NCI-H2081 (cell line): ENCODE measurements at places on chromosomes 6 and 20.

DNA sequence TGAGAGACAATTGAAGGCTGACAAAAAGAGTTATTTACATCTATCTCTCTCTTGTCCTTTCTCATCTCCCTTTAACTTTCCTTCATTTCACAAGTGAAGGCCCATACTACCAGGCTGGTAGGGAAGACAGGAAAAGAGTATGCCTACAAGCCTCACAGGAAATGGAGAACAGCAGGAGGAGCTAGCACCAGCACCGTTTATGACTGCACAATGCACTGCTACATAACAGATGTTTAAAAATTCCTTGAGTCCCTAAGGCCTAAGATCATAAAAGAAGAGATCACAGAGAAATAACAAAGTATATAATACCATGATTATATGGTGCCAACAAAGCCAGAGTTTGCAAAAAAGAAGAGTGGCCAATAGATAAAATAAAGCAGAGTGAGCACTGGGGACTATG is 194.8 kb downstream of the UNC5CL start:
- no peak for DNase-seq

GRCh38 chr6:151284012-151284411 is 44.2 kb downstream of the AKAP12 start:
- DNase-seq = no peak

DNA sequence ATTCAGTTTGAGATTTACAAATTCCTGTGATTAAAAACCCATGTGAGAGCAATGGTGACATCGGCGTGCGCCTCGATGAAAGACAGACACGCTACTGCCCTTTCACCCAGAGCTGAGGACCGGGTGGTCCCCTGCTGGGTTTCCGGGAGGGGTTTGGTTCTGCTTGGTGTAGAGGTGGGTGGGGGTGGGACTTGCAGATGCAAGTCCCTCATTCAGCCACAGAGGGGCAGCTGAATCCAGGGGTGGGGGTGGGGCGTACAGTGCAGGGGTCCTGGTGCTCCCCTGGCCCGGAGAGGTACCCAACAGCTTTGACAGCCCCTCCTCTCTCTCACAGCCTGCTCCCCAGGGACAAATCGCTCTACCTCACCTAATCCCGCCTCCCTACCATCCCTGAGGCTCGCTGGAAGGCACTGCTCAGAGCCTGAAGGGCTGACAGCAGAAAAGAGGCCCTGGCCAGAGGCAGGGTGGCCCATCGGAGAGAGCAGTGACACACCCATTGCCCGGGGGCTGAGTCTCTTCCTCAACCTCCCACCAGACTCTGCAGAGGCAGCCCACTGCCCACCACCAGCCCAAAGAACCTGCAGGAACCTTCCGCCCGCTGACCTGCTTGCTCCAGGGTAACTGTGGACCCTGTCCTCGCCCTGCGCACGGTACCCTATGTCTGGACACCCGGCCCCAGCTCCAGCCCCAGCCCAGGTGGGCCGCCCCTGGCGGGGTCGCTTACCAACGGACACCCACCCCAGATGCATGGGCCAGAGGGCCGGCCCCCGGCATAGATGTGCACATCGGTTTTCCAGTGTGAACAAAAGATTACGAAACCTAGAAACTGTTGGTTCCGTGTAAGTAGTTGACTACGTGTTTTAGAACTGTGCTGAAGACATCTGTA is 118.4 kb downstream of the JPH2 start:
- DNase-seq = no peak

- DNase-seq = peak; percentile 5
Measured at GRCh38 chr20:52230409-52230808, 38.8 kb upstream of the ZFP64 start.

DNA sequence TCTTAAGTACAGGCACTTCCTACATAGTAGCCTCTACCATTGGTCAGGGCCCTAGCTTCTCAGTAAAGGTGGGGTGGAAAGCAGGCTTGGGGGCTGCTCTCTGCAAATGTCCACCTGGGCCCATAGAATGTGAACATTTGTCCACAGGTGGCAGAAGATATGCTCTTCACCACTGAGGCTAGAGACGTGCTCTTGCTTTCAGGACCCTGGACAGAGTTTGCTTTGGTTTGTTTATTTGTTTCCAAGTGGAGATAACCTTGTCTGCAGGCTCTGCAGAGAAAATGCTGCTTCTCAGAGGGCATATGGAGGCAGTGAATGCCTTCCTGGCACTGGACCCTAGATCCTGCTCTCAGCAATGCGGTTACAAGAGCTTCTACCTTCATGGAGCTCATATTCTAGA is 129.0 kb downstream of the F13A1 start:
- no peak for DNase-seq

DNA sequence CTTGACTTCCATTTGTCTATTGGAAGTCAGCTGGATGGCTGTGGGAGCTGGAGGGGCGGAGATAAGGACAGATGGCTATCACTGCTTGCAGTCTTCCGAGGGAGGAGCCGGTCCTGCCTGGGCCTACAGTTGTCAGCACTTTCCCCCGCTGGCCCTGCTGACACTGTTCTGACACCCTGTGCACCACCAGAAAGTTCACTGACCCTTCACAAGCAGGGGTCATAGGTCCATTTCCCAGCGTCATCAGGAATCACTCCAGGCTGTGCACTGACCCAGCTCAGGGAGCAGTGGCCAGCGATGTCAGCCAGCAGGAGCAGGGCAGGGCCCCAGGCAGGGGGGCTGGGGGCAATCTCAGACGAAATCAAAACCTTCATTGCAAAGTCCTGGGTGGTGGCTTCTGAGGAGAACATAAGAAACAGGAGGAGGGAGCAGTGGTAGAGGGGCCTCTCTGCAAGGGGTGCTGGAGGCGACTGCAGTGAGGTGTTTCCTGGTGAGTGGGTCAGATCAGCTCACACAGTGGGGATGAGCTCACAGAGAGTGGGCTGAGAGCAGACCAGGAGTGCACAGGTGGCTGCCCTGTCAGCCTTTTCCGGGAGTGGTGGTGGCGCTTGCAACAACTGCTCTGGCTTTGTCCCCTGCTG is 26.5 kb upstream of the PLEKHG1 start:
- no peak for DNase-seq

DNA sequence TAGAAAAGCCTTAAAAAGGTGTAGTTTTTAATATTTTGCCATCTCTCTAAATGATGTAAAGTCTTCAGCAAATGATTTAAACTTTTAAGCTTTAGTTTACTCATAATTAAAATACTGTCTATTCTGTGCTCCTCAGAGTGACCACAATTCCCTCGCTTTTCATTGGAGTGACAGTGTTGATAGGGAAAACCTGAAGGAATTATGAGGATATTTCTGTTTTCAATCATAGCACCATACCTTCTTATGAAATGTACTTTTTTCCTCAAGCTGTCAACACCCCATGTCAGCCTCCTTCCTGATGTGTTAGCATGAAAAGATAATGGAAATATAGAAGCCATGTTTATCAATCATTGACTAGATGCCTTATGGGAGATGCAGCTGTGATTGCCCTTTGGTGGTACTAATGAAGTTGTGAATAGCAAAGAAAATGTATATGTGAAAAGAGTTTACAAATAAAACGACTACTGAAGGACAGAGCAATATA is 145.4 kb upstream of the EYS start:
- no peak for DNase-seq

DNA sequence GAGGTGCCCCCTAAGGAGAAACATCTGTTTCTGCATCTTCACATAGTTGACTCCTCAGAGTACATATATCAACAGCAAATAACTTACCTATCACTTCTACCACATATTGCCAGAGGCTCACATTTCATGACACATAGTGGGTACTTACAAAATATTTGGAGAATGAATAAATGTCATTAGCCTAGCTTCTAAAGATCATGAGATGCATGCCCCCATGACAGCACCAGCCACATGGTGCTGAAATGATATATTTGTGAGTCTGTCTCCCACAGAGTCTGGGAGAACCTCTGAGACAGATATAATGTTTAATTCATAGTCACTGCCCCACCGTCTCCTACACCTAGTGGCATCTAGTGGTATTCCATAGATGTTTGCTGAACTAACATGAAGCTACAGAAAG is 555.6 kb downstream of the KIF16B start:
- DNase-seq = no peak

GRCh38 chr20:43507150-43508080 is at the start of gene L3MBTL1:
TSS of gene L3MBTL1 (plus strand) at chr20:43507697. CDS start at chr20:43513504, 5,807 bp downstream.
- no peak for DNase-seq

DNA sequence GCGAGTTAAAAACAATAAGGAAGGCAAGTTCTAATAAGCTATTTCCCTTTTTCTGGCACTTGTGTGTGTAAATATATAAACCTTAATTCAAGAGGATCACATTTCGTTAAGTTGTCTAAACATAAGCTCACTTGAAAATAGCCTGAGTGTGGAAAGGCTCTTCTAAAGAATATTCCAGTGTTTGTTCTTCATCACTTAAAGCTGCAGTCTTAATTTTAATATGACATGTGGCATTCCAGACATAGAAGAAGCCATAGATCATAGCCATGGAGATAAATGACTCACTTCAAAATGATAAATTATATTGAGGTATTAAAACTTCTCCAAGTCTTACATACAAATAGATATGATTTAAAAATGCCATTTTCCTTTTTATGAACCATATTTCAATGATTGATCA is 42.1 kb downstream of the IYD start:
- DNase-seq = no peak

DNA sequence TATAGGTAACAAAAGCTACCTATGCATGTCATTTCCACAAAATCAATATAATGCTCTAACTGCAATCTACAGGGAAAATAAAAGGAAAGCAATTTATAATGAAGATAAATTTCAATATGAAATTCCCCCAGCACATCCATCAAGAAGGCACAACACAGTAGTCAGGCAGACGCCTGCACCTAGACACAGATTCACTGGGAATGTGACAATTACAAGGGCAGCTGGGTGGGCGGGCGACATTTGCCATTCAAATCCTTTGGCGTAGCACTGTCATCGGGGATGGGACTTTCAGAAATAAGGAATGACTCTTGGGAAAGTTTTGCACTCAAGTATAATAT is 60.4 kb downstream of the SULF2 start:
- no peak for DNase-seq

GRCh38 chr20:45704969-45705637 is at the start of gene WFDC10B:
TSS of gene WFDC10B (minus strand) at chr20:45705019. CDS start at chr20:45685992, 19,027 bp downstream.
- no peak for DNase-seq
